ENCODE measurements at places on chromosomes 5 and 9. TPM values are rescaled to one million over a fixed set of nuclear protein-coding genes. Genes with fewer than 3 reads are reported as not detected.

DNA sequence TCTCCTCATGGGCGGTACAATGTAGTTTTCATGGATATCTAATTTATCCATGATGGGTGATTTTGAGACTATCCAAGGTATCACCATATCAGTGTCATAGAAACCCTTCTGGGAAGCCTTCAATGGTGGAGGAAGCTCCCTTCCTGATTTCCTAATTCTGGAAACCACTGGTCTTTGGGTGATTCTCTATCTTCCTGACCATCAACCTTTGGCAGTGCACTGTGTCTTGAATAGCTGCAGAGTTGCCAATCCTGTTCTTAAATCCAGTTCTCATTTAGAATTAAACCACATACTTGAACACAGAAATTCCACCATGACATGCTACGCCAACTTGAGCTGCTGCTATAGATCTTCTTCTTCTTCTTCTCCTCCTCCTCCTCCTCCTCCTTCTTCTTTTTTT lies 161.7 kb upstream of the KLF9 start:
- DNase-seq, result no peak

- DNase-seq, result peak; percentile 45
These were observed 30.8 kb downstream of the LCP2 start for GRCh38 chr5:170266570-170267381.

GRCh38 chr9:133493428-133493827 lies 14.5 kb upstream of the SLC2A6 start:
- no peak for DNase-seq

GRCh38 chr5:113373426-113373825 lies 61.4 kb downstream of the TSSK1B start:
- no peak for DNase-seq

GRCh38 chr5:147567917-147568598 lies 58.2 kb upstream of the DPYSL3 start:
- peak; percentile 83 for DNase-seq

GRCh38 chr5:159331093-159331973 lies 1.0 kb upstream of the IL12B start:
- peak; percentile 69 for DNase-seq

GRCh38 chr5:95114305-95114704 lies 170.6 kb downstream of the MCTP1 start:
- DNase-seq, result no peak

DNA sequence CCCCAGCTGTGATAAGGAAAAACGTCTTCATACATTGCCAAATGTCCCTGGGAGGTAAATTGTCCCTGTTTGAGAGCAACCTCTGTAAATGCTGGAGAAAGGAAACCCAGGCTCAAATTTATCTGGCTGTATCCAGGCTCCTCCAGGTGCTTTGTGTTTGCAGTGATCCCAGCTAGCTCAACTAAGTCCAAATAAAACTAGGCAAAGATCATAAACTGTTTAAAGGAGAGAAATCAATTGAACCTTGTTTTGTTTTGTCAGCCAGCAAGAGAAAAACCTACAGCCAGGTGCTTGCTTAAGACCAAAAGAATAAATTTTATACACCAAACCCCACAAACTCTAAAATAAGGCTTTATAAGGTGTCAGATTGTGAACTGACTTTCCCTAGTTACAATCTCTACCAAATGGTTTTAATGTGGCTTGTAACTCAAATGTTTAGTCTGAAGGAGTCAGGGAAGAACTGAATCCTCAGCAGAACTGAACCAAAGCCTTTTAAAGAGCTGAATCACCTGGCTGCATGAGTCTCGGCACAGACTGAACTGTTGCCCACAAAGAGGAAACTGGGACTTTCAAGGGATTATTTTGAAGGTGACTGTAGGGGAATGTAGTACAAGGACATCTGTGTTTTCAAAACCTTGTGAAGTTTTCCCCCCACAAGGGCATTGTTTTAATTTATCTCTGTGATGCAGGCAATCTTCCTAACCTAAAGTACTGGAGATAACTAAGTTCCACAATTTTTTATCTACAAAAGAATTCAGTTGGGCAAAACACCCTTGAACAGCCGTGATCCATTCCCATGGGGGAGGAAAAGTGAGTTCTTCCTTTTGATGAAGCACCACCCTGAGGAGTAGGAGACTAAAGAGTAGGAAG lies 201.7 kb upstream of the TARS1 start:
- no peak for DNase-seq

DNA sequence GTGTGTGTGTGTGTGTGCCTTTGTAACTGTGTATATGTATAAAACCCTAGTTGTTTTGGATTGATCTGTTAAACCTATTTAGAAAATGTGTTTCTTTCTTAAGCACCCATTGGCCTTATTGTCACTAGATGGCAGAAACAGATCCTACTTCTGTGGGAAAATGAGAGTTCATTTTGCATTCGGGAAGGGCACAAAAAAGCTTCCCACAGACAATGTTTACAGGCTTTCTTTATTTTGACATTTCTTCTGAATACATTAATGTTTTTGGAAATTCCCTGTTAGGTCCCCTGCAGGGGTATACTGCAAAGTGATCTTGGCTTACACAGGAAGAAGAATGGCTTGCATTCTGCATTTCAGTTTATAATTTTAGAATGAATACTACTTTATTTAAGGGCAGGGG lies 481.8 kb upstream of the ARRDC3 start:
- DNase-seq, result no peak

DNA sequence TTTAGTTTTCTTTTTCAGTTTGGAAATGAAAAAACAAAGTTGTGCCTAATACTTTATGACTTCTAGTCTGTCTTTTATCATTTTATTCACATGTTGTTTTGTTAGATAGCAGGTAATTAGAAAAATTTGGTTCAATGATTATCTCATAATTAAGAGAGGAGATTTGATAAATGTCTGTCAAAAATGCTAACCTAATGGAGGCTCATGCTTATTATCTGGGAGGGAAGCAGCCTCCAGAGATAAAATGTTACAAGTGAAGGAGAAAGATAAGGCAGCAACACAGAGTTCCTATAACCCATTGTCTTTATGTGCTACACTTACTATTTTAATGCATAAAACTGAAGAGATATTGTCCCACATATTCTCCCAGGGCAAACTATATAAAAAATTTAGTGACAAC lies 53.5 kb downstream of the SLC27A6 start:
- no peak for DNase-seq

DNA sequence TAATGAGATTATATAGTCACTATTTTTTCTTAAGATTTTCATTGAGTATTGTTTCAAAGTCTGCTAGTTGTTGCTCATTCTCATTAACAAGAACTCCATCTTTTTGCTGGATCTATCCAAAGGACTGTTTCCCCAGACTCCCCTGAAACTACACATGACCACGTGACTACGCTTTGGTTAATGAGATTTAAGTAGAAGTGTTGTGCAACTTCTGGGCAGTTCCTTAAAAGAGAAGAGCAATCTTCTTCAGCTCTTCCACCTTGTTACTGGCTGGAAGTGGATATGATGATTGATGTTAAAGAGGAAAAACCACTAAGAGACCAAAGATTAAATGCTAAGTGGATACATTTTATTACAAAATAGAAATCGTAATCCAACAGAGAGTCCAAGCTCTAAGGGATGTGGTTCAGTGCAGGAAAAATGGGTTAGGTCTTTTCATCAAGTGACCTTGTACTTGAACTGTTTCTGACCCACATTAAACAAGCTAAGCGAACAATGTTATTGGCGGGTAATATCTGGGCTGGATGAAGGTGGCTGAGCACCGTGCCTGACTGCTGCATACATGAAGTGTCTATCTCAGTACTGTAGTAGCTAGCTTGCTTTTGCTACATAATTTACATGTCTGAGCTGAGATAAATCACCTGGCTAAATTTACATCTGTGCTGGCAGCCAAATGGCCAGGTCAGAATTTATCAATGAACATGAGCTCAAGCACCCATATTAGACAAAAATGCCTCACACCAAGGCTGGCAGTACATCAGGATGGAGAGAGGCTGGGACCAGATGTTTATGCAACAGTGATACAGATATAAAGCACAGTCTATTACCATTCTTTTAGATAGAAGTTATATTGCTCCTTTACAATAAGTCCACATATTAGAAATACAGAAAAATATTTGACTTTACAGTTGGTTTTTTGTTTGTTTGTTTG lies 7.5 kb upstream of the CTNNAL1 start:
- DNase-seq, result no peak

GRCh38 chr5:166581826-166582225 lies 1709.6 kb upstream of the WWC1 start:
- DNase-seq, result no peak

Gene ANKRD34B
- 0.77 TPM for total RNA-seq

Gene SLC31A2
- total RNA-seq, result 1.7 TPM

Gene KIF4B
- total RNA-seq, result not detected

Gene DIPK1B
- 52.8 TPM for total RNA-seq

Gene SLC31A1
- total RNA-seq, result 22.1 TPM

Gene NMUR2
- total RNA-seq, result not detected
